ENCODE measurements at places on chromosomes 7 and 10.

DNA sequence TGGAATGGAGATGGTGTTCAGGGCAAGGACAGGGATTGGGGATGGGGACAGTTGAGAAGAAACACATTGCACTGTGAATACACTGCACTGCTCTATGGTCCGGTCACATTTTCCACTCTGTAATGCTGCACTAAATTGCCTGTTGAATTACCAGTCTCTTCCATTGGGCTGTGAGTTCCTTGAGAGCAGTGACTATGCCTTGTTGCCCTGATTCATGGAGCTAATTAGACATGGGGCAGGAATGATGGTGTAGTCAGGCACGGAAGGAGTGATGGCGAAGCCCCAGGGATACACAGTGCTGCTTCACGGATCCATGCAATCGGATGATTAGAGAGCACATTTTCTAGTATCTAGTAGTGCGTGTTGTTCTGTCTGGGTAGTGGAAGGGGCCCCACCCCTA lies 25.4 kb upstream of the GPAM start:
- DNase-seq: no peak

DNA sequence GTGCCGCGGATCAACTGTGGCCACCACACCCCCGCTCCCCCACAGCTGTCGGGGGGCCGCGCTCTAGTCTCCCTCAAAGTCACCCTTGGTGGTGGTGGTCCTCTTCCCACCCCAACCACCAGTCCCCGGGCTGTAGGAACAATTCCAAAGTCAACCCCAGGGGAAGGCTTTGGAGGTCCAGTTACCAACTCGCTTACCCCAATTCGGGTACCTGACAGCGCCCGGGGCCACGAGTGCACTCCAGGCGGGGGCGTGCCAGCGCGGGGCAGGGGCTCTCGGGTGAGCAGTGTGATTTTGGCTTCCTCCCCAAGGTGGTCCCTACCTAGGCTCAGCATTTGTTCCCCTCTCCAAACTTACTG lies 584 bp upstream of the ZMIZ1 start:
- no peak for DNase-seq

- no peak for DNase-seq
These were observed 6.9 kb downstream of the PRKAR2B start for GRCh38 chr7:107051376-107051775.

- no peak for DNase-seq
These were observed 20.8 kb upstream of the GHITM start for GRCh38 chr10:84118395-84119006.

- no peak for DNase-seq
These were observed 68.0 kb downstream of the LANCL2 start for GRCh38 chr7:55432939-55433784.

GRCh38 chr10:122407375-122408125 lies 33.0 kb downstream of the PLEKHA1 start:
- DNase-seq: no peak

All from stomach (tissue), 19 donors.